ENCODE measurements at places on chromosomes 16 and 17.

DNA sequence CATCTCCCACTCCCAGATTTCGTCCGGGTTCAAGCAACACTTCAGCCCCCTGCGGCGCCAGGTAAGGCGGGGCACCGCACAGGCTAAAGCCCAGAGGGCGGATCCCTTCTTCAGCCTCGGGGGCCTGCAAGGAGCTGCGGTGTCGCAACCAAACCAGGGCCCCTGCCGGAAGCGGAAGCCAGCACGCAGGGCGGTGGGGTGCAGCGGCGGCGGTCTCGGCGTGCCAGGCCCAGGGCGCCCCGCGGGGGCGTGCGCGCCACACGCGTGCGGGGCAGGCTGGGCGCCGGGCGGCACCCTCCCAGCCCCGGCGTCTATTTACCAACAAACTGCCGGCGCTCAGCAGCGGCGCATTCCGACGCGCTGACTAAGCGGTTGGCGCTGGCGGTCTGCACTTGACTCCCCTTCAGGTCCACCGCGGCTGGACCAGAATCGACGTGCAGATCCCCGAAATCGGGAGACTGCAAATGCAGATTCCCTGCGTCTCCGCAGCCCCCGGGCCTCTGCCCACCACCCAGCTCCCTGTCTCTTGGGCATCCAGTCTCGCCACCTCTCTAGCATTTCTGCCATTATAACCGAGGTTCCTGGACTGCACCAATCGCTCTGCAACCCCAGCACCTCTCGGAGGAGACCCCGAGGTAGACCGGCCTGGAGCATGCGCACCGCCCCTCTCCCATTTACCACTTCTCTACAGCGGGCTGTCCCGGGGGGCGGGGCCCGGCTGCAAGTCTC is 421 bp upstream of the DLX4 start:
- H3K27ac ChIP-seq, result peak overlapping the region; percentile 58
- H3K36me3 ChIP-seq, result peaks cover 2% of the 10 kb centered on the region
- peak; percentile 47 for DNase-seq
- peaks cover 93% of the 10 kb centered on the region for H3K27me3 ChIP-seq
- H3K4me3 ChIP-seq, result peak overlapping the region; percentile 86

DNA sequence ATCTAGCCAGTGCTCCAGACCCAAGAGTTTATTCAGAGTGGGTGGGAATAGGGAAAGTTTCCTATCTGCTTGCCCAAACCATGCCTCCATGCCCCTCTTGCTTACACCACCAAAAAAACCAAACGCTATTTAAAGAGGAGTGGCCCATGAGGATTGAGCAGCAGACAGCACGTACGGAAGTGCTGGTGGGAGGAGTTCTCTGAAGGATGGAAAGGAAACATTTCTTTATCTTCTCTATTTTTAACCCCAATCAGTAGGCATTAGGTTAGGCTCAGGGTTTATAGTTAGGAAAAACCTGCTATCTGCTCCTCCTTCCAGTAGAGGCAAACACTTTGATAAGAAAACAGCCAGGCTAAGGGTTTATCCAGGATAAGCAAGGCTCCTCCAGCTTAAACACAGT is 235.3 kb downstream of the ZFHX3 start:
- H3K36me3 ChIP-seq, result no peaks in the 10 kb centered on the region
- no peak overlapping the region for H3K4me3 ChIP-seq
- no peaks in the 10 kb centered on the region for H3K27me3 ChIP-seq
- no peak overlapping the region for H3K27ac ChIP-seq

DNA sequence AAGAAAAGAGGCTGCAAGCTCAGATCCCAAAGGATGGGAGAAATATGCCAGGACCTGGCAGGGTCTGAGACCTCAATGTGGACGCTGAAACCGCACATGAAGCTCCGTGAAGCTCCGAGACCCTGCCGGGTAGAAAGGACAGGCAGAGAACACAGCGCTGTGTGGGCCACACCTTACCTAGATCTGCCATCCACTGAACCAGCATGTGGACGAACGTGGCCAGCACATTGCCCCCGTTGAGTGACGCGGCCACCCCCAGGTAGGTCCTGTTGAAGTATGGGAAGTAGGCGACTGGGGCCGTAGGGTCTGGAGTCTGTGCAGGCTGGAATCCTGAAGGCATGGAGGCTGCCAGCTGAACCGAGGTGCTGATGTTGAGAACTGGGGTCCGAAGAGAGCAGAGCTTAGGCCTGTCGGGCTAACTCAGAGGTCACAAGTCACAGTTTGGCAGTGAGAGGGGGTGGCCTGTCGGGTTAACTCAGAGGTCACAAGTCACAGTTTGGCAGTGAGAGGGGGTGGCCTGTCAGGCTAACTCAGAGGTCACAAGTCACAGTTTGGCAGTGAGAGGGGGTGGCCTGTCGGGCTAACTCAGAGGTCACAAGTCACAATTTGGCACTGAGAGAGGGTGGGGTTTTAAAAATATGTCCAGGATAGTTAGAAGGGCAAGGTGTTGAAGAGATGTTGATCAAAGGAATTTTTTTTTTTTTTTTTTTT is 6.1 kb upstream of the TRPV1 start:
- H3K4me1 ChIP-seq, result no peaks in the 10 kb centered on the region
- no peaks in the 10 kb centered on the region for H3K27me3 ChIP-seq
- no peak overlapping the region for H3K4me3 ChIP-seq
- H3K27ac ChIP-seq, result no peak overlapping the region

GRCh38 chr16:58094791-58095574 is 34.2 kb downstream of the CFAP20 start:
- H3K4me3 ChIP-seq, result no peak overlapping the region
- no peaks in the 10 kb centered on the region for H3K27me3 ChIP-seq
- no peak for DNase-seq
- H3K4me1 ChIP-seq, result peaks cover 11% of the 10 kb centered on the region
- no peak overlapping the region for H3K27ac ChIP-seq

GRCh38 chr17:48150597-48151001 is 43.0 kb downstream of the SNX11 start:
- no peak for DNase-seq
- no peak overlapping the region for H3K4me3 ChIP-seq
- peaks cover 33% of the 10 kb centered on the region for H3K36me3 ChIP-seq
- H3K4me1 ChIP-seq, result peaks cover 1% of the 10 kb centered on the region

DNA sequence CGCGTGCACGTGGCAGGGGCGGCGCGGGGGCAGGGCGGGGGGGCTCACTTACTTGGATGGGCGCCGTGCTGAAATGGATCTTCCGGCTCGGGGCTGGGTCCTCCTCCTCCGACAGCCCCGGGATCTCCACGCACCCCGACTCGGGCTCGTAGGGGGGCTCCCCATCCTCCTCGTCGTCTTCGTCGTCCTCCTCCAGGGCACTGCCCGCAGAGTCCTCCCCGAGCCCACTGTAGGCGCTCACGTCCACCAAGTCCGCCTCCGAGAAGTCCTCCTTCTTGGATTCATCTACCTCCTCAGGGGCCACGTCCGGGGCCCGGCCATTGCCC is 1.4 kb downstream of the PPP1R9B start:
- peaks cover 40% of the 10 kb centered on the region for H3K4me1 ChIP-seq
- peak overlapping the region; percentile 73 for H3K27ac ChIP-seq
- no peak for DNase-seq
- no peaks in the 10 kb centered on the region for H3K27me3 ChIP-seq
- peak overlapping the region; percentile 91 for H3K4me3 ChIP-seq
- peaks cover 42% of the 10 kb centered on the region for H3K36me3 ChIP-seq

- H3K4me1 ChIP-seq, result peaks cover 13% of the 10 kb centered on the region
- H3K4me3 ChIP-seq, result no peak overlapping the region
- peak overlapping the region; percentile 31 for H3K27ac ChIP-seq
- no peak for DNase-seq
Measured at GRCh38 chr17:57622683-57623433, 122.2 kb downstream of the CCDC182 start.

GRCh38 chr16:10895053-10895946 is 18.3 kb downstream of the CIITA start:
- no peak overlapping the region for H3K27ac ChIP-seq
- no peaks in the 10 kb centered on the region for H3K27me3 ChIP-seq
- H3K4me3 ChIP-seq, result no peak overlapping the region
- DNase-seq, result no peak

- no peak overlapping the region for H3K4me3 ChIP-seq
- no peaks in the 10 kb centered on the region for H3K4me1 ChIP-seq
- no peaks in the 10 kb centered on the region for H3K27me3 ChIP-seq
- no peak for DNase-seq
- no peak overlapping the region for H3K27ac ChIP-seq
- H3K36me3 ChIP-seq, result peaks cover 1% of the 10 kb centered on the region
Measured at GRCh38 chr16:12319428-12320035, 343.0 kb downstream of the SNX29 start.
